ENCODE measurements at places on chromosomes 6 and 20. TPM values are rescaled to one million over a fixed set of nuclear protein-coding genes. Genes with fewer than 3 reads are reported as not detected.

The ABHD12 gene
- 16.8 TPM for polyA plus RNA-seq

The TCFL5 gene
- 7.3 TPM for polyA plus RNA-seq

The PARD6B gene
- 0.68 TPM for polyA plus RNA-seq

The OXT gene
- not detected for polyA plus RNA-seq

The CPNE5 gene
- 11.9 TPM for polyA plus RNA-seq

The BIRC7 gene
- polyA plus RNA-seq = not detected

The SPATA25 gene
- 6.0 TPM for polyA plus RNA-seq

The DNMT3B gene
- polyA plus RNA-seq = 3.4 TPM

The CYP24A1 gene
- polyA plus RNA-seq = 12.7 TPM

The ZBTB12 gene
- not detected for polyA plus RNA-seq

The TRIM10 gene
- 0.49 TPM for polyA plus RNA-seq

The LCA5 gene
- polyA plus RNA-seq = 7.9 TPM

The MEP1A gene
- not detected for polyA plus RNA-seq

The TMC2 gene
- not detected for polyA plus RNA-seq

The STK38 gene
- 24.4 TPM for polyA plus RNA-seq

The RAB44 gene
- not detected for polyA plus RNA-seq

The OPRL1 gene
- polyA plus RNA-seq = not detected

The CST1 gene
- polyA plus RNA-seq = not detected

The LPA gene
- polyA plus RNA-seq = 0.11 TPM
